ENCODE measurements at places on chromosomes 3 and 15.

- DNase-seq: peak; percentile 31
Observed at GRCh38 chr3:33060609-33061337, 36.2 kb downstream of the GLB1 start.

GRCh38 chr3:135516143-135516542, 449.4 kb upstream of the PPP2R3A start:
- DNase-seq: no peak

GRCh38 chr15:68150187-68150586, 54.9 kb downstream of the CALML4 start:
- DNase-seq: no peak

- peak; percentile 42 for DNase-seq
Observed at GRCh38 chr15:40906091-40906990, 12.1 kb downstream of the VPS18 start.

GRCh38 chr3:177348974-177349373, 151.7 kb upstream of the TBL1XR1 start:
- DNase-seq: no peak

- no peak for DNase-seq
Observed at GRCh38 chr15:52200831-52201365, 9.7 kb upstream of the GNB5 start.

Measured in stimulated activated CD4-positive, alpha-beta T cell treated with anti-CD3 and anti-CD28 coated beads, Interleukin-1b, Interleukin-23, amount 100 ng/mL, for 1 hour (primary cell).